ENCODE measurements at places on chromosomes 6 and 20.

DNA sequence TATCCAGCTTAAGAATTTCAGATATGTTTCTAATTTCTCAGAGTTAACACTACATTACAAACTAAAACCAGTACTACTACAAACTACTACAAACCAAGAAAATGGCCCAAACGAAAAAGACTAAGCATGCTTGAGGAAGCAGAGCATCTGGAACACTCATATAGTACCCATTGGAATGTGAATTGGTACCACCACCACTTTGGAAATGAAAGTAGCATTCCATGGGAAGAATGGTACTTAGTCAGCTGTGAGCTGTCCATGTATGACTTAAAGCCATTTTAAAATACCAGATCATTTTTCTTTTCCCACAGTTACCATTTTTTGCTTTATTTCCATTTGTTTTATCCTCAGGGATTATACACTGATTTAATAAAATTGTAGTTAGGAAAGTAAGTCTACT lies 30.5 kb downstream of the FBXO9 start:
- no peak for DNase-seq

- DNase-seq = no peak
Observed at GRCh38 chr6:9896806-9897205, 518.1 kb downstream of the TFAP2A start.

DNA sequence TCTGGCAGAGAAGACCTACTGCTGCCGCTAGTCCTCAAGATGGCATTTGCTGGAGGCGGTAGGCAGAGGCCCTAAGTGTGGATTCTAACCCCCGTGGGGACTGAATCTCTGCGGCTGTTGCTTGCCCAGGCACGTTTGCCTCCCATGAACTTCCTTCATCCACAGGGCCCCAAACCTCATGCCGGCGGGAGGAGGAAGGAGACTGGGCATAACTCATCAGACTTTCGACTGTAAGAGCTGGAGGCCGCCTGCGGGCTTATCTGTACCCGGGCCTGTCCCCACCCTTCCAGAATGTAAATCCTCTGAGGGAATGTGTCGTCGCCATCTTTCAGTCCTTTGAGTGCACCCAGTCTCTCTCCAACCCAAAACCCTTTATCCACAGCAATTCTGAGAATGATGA lies 990 bp downstream of the ZFP57 start:
- DNase-seq = no peak

DNA sequence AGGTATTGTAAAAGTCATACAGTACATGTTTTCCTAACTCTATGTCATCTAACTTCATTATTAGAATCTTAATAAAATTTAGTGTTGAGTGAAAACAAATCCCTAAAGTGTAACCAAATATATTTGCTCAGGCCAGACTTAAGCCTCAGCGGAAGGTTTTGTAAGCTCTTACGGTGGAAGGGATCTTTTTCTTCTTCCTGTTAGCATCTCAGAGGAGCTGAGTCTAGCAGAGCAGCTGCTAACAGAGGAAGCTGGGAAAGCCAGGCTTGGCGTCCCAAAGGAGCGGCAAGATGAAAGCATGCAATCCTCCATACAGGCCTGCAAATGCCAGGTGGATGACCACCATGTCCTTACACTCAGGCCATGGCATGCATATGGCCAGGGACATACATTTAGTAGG lies 72.4 kb downstream of the ADTRP start:
- no peak for DNase-seq

- no peak for DNase-seq
Observed at GRCh38 chr20:15921930-15922329, 651.3 kb downstream of the KIF16B start.

DNA sequence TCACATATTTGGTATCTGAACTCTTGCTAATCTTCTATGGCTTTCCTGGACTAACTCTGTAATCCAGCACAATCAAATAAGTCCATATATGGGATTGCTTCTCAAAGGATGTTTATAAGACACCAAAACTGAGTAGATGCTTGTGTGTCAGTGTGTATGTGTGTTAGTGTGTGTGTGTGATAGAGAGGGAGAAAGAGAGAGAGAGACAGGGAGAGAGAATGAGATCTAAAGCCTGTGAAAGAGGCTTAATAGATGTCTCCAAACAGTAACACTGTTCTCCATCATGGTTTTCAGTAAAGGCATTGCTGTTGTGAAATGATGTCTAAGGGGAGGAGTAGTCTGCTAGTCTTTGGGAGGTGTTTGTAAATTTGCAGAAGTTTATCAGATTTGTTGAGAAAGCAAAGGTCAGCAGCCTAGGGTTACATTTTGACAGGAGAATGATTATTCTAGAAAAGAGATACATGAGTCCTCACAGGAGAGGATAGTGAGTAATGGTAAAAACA lies 73.9 kb upstream of the MLIP start:
- no peak for DNase-seq

GRCh38 chr6:42367353-42368011 lies 84.2 kb downstream of the TRERF1 start:
- DNase-seq = no peak

DNA sequence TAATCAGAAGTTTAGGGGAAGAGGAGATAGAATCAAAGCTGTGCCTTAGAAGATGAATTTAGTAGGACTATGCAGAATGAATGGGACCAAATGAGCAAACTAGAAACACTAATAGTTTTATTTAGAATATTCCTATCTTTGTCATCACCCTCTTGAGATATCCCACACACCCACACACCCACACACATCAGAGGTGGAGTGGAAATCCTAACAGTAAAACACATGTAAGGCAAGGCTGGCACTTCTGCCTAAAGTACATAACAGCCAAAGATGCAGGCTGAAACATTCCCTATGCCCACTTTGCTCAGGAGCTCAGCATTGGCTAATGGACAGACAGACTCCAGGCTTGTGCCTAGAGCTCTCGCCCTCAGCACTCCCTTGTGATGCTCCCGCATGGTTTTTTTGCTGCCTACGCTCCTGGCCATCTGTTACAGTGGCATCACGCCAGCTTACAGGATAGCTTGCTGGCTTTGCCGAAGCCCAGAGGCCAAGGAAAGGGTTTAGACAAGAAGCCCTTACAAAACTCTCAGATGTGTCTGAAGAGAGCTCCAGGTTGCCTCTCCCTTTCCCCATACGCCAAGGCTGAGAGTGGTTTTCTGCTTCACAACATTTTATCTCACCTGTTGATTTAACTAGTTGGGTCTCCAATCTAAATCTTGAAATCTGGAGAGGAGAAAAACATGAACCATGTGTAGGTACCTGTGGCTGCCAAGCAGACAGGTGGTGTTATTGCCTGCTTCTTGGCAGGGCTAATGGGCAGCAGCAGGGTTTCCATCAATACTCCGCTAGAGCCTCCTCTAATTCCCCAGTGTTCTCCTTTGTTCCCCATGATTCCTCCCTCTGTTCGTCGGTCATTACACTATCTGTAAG lies 282.6 kb upstream of the ID4 start:
- DNase-seq = no peak

DNA sequence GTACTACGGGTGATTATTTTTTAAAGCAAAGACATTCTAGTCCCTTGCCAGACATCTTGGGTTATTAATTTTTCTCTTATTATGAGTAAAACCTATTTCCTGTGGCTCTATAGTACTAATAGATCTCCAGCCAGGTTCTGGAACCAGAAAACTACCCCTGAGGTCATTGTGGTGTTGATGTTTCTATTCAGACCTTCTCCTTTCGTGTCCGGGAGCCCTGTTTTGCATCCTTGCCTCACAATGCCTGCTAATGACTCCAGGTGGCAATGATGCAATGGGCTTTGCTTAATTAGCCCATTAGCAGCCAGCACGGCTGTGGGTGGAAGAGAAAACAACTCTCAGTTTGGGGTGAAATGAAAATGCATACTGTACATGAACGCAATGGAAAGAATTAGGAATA lies 62.9 kb upstream of the ARG1 start:
- DNase-seq = no peak

DNA sequence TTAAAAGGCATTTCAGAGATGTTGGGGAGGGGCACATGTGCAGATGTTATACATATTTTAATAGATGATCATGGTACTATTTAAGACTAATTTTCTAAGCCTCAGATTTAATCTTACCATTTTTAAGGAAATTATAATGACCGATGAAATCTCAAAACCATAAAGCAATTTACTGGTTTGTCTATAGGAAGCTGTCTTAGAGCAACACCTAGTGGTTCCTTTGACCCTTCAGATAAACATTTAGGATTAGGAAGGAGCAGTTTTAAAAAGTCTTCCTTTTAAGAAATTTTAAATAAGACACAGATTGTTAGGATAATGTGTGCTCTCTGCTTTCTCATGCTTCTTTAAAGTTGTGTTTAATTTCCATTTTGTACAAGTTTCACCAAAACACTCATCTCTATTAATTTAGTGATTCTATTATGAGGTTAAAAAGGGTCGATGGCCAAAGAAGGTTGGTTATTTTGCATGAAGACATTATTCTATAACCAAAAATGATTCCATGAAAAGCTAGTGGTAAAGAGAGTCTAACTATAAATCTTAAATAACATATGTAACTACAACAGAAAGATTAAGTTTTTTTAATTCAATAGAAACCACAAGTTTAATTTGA lies 376.4 kb downstream of the HACE1 start:
- DNase-seq = no peak

GRCh38 chr20:23151885-23152284 lies 65.8 kb upstream of the CD93 start:
- DNase-seq = no peak

- DNase-seq = no peak
Observed at GRCh38 chr6:107230448-107230847, 115.1 kb upstream of the BEND3 start.
